Activated CD4-positive, CD25-positive, alpha-beta regulatory T cell (primary cell): ENCODE measurements at places on chromosomes 12 and 14.

DNA sequence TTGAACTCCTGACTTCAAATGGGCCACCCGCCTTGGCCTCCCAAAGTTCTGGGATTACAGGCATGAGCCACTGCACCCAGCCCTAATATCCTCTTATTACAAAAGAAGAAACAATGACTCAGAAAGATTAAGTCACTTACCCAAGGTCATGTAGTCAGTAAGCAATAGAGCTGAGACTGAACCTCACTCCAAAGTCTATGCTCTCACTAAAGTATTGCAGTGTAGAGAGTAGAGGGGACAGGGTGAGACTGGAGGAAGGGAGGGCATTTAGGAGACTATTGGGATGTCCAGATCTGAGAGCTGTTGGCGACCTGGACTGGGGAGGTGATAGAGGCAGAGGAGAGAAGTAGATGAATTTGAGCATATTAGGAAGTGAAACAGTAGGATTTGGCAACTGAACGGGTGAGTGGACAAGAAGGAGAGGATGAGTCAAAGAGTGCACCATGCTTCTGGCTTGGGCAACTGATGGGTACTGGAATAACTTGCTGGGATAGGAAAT is 11.8 kb downstream of the P2RX7 start:
- DNase-seq: no peak

- no peak for DNase-seq
Measured at GRCh38 chr12:85835426-85836196, 598 bp downstream of the RASSF9 start.

GRCh38 chr12:124740691-124741137 is 123.0 kb downstream of the SCARB1 start:
- no peak for DNase-seq

DNA sequence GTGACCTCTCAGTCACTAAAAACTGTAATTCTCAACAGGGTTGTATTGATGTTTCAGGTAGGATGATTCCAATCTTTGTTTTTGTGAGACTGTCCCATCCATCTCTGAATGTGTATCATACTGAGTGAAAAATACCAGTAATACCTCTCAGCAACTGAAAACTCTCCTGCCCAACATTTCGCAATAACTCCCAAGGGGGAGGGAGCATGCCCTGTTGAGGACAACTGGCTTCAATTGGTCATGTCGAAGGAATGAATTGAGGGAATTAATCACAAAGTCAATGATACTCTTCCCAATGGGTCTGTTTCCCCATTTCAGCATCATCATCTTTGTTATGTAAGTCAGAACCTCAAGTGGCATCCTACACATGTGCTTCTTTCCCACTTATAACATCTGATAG is 102.4 kb upstream of the E2F7 start:
- DNase-seq: no peak

DNA sequence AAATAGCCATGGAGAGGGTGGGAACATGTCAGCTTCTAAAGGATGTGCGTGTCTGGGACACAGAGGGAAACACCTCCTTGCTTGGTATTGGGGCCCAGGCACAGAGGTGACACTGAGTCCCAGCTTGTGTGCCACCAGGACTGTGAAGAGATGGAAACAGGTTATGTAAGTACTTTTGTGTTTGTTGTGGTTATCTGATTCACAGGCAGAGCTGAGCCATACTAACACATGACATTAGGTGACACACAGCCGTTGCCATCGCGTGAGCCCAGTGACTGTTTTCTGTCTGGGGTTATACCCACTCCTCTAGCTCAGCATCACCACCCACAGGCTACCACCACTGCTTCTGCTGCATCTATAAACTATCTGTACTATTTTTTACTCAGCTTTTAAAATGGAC is 12.1 kb upstream of the FLVCR2 start:
- DNase-seq: peak; percentile 38

DNA sequence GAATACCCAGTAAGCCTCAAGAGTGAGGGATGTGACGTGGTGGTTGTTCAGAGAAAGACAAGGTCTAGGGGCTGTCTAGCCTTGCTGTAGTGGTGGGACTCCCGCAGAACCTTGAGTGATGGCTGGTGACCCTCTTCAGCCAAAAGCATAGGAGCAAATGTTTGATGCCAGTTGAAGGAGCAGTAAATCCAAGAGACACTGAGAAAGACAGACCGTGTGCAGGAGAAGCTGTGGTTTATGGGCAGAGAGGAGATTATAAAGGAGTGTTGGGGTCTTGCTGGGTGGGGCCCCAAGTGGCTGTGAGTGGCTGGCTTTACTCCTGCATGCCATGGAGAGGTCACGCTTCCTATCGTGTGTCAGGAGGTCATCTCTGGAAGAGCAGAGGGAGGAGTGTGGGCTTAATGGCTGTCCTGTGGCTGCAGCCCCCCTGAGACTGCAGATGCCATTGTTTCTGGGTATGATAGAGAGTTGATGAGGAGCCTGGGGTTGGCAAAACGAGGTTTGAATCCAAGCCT is 152.0 kb upstream of the CCND2 start:
- no peak for DNase-seq

- no peak for DNase-seq
Measured at GRCh38 chr14:60944204-60944603, 36.7 kb downstream of the TRMT5 start.

GRCh38 chr12:51244269-51244668 is 5.6 kb downstream of the DAZAP2 start:
- no peak for DNase-seq

DNA sequence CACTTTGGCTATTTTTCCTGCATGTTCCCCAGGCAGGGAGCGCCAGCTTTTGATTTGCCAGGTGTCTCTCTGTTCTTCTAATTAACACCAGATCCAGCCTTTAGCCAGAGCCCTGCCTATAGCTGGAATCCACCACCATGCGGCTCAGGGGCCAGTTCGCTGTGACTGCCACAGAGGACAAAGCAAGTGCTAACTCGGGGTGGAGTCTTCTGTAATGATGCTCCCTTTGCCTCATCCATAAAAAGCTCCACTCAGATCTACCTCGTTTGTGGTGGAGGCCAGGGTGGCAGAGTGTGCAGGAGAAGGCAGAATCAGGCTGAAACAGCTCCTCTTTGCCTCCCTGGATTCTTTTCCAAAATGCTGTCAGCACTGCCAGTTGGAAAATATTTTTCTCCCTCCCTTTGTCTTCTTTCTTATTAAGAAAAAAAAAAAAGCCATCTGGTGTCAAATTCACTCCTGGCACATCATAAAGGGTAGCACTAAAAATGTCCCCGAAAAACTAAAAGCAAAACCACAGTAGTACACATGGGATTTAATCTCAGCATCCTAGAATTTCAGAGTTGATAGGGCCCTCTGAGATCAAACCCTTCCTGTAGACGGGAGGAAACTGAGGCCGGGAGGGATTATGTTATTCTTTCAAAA is 18.0 kb upstream of the CTDSP2 start:
- no peak for DNase-seq

DNA sequence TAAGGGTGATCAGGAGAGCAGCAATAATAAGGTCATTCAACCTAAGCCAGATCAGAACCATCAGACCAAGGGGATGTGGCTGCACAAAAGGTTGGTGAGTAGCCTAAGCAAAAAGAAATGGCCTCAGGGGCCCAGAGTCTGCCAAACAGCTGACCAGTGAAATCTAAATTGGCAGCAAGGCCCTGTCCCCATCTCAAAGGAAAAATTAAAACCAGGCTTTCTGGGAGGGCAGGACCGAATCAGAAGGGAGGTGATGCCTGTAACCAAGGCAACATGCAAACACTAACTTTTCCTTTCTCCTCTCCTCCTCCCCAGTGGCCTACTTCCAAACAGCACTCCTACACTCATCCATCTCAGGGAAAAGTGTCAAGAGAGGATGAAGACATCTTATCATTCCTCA is 256.4 kb downstream of the NUAK1 start:
- no peak for DNase-seq

GRCh38 chr12:106498056-106498455 is 84.7 kb upstream of the RFX4 start:
- DNase-seq: no peak

GRCh38 chr12:125070112-125070511 is 4.9 kb downstream of the AACS start:
- no peak for DNase-seq

- no peak for DNase-seq
Measured at GRCh38 chr14:106631879-106632278, 1105.5 kb downstream of the TMEM121 start.

DNA sequence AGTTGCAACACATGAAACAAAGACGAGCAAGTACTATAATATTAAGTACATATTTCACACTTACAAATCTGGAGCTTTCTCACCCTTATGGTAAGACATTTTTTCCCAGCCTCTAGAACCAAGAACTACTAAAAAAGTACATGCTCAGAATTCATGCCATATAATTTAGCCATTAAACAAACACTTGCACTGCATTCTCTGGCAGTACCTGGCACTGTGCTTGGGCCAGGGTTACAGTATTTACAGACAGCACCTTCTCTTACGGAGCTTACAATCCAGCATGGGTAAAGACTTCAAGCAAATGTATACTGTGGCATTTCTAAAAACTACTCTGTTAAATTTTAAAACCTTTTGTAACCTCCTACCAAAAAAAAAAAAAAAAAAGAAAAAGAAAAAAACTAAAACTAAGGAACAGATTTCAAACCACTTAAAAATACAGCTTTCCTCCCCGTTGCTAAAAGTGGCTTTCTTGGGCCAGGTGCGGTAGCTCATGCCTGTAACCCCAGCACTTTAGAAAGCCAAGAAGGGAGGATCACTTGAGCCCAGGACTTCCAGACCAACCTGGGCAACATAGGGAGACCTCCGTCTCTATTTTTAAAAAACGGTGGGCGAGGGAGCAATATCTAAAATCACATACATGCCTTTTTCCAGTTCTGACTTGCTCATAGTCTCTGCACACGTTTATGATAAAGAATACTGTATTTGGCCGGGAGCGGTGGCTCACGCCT is 956 bp downstream of the GNPTAB start:
- no peak for DNase-seq

- no peak for DNase-seq
Measured at GRCh38 chr12:113097716-113098440, 37.7 kb downstream of the RASAL1 start.

- no peak for DNase-seq
Measured at GRCh38 chr14:105135700-105136395, 32.7 kb downstream of the JAG2 start.

GRCh38 chr14:99529899-99530298 is 48.7 kb downstream of the CCNK start:
- DNase-seq: no peak

DNA sequence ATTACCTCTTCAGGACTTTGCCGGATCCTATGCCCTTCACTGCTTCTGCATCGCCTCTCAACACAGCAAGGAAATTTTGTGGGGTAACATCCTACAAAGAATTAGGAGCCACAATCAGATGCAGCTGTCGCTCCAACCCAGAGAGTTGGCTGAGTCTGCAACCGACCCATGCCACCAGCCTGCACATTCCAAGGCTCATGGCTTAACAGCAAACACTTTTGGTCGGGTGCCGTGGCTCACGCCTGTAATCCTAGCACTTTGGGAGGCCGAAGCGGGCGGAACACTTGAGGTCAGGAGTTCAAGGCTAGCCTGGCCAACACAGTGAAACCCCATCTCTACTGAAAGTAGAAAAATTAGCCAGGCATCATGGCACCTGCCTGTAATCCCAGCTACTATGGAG is 32.3 kb downstream of the LGMN start:
- DNase-seq: no peak

DNA sequence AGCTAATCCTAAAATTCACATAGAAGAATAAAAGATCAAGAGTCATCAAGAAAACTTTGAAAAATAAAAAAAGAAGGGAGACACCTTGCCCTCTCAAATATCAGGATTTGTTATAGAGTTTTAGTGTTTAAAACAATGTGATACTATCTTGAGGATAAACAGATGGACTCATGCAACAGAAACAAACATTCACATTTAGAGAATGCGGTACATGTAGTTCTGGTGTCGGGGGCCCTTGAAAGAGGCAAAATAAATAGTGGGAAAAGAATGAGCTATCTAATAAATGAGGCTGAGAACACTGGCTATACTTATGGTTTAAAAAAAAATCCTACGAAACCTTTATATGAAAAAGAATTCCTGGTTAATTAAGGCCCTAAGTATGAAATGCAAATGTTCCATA is 127.7 kb downstream of the LLPH start:
- no peak for DNase-seq

DNA sequence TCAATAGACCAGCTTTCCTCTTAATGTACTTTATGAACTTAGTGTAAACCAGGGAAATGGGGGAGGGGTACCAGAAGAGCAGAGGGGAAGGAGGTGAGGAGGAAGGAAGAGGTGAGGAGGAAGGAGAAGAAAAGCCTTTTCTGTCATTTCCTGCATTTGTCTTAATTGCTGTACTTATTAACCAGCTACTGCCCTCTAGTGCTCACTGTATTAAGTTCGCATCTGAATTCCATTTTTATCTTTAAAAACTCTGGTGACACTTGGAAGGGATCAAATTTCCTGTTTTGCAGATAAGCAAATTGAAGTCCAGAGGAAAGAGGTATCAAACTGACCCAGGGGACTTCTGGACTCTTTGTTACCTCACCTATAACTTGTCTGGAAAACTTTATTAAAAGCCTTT is 22.2 kb downstream of the MANSC1 start:
- DNase-seq: no peak

DNA sequence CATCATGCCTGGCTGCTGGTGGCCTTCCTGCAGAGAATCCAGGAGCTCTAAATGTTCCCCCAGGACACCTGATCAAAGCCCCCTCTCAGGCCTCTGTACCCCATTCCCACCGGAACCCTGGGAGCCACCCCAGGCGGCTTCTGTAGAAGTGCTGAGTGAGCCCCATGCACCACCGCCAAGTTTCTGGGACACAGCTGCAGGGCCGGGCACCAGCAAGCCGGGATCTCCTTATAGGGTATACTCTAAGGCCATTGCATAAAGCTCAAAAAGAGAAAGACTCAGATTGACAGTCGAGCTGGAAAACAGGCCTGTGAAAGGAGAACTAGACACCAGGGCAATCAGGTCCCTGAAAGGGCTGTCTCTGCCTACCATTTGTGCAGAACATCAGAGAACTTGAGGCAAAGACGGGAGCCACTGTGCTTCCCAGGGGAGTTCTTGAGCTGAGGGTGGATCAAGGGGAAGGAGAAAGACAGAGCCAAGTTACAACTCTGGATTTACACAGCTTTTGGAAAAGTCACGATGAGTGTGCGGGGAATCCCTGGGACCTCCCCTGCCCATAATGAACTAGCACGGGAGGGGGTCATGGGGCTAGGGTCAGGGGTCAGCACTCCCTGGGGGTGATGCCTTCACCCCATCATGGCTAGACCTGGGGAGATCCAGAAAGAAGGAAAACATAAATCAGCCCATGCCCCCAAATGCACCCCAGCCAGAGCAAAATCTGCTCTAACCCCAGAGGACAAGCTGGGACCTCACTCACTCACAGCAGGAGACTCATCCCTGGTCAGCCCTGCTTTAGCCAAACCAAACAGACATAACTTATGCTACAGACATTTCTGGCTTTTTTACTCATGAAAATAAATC is 51.1 kb downstream of the ITPK1 start:
- no peak for DNase-seq

- no peak for DNase-seq
Measured at GRCh38 chr14:36916668-36917067, 255.0 kb downstream of the PAX9 start.
